ENCODE measurements at places on chromosomes 1 and 21.

DNA sequence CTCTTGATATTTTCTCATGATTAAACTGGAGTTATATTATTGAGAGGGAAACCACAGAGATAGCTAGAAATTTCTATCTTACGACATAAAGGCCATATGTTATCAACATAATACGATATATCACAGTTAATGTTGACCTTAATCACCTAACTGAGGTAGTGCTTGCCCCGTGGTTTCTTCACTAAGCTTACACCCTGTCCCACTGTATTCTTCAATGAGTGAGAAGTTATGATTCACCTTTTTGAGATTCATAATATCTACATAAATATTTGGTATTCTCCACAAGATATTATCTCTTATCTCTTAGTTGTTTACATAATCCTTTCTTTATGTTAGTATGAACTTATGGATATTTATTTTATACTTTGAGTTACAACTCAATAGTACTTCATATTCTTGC, 1714.1 kb downstream of the BRINP3 start:
- DNase-seq = no peak

DNA sequence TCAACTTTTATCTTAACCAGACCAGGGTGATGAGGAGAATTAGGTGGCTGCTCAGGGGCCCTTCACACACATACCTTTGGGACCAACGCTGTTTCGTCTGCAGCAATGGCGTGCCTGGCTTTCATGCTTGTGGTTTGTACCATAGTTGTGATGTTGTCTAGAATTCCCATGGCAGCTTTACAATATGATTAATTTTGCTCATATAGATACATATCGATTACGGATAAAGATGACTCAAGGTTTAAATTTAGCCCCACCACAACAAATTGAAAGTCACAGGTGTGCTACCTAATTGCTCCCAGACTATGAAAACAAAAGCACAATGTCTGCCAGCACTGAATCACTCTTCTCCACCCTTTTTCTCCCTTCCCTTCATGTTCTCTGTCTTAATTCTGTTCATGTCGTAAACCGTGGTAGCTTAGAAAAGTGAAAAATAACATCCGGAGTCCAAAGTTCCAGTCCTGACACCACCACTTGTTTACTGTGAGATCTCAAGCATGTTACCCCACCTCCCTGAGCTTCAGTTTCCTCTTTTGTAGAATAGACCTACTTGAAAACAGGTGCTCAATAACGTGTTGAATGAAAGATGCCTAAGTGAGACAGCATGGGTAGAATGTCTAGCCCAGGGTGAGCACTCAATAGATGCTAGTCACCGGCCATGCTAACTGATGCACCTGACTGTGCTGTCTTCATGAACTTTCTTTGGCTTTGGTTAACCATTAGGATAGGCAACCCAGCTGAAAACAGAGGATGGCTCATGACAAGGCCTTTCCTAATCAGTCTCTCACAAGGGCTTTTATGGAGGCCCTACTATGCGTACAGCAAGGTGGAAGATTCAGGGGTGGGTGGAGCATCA, 22.1 kb upstream of the JUN start:
- DNase-seq = no peak

- DNase-seq = no peak
These were observed 179.6 kb downstream of the DHRS3 start for GRCh38 chr1:12438349-12438924.

GRCh38 chr21:45542667-45543370, 579 bp upstream of the SLC19A1 start:
- peak; percentile 20 for DNase-seq

DNA sequence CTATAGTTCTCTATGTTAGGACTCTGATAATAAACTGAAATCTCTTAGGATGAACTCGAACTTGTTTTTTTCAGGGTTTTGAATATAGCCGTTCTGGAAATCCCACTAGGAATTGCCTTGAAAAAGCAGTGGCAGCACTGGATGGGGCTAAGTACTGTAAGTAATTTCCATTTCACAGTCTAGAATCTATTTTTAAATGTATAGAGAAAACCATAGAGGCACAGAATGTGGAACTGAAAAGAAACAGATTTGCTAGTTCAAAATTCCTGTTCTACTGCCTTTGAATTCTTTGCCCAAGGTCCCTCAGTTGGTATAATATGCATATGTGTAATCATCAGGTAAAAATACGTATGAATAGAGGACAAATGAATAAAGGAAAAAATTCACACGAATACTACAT, 4.8 kb downstream of the CTH start:
- DNase-seq = no peak

GRCh38 chr1:21175324-21175669, 1.4 kb downstream of the EIF4G3 start:
- DNase-seq = no peak

- no peak for DNase-seq
These were observed 46.9 kb upstream of the GNG12 start for GRCh38 chr1:67880056-67880601.

GRCh38 chr1:203954788-203955552, 93.6 kb downstream of the SNRPE start:
- DNase-seq = no peak

- DNase-seq = peak; percentile 77
These were observed 132.8 kb downstream of the CASZ1 start for GRCh38 chr1:10663678-10664035.

DNA sequence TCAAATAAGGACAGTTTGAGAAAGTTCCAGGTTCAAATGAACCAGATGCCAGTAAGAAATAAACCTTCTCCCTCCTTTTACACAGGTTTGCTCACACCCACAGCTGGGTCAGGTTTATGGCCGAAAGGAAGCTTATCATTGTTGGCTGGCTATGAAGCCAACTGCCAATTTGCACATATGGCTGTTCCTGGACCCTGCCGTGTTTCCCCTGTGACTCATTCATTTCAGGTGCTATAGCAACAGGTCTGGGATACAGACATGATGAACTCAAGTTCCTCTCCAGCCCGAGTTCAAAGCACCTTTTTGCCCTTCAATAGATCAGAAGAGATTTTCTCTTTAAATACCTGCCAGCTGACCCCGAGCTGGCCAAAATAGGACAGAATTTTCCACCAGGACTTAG, 134.4 kb upstream of the SMYD2 start:
- no peak for DNase-seq

DNA sequence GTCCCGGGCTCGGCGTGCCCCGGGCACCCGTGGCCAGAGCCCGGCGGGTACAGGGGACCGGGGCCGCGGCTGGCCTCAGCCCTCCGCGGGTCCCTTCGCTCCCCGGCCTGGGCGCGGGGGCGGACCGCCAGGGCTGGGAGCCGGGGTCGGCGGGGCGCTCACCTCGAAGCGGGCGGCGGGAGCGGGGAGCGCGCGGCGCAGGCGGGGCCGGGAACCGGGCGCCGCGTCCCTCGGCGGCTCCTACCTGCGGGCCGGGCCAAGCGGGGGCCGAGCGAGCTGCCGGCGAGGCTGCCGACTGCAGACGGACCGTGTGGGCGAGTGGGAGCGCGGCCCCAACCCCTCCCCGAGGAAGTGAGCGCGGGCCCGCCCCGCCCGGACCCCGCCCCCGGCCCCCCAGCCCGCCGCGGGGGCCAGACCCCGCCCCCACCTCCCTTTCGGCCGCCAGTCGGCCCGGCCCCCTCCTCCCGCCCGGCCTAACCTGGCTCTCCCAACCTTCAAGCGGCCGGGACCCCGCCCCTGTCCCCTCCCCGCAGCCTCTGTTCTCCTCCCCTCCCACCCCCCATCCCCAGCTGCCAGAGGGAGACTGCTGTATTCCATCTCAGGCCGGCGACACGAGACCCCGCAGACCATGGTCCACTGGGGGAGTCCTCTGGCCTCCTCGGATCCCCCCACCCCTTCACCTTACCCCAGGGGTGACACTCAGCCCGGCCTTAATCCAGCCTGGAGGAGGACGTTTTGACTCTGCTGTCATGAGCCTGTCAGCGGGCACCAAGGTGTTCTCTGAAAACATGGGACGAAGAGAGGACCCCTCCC, at the start of gene FHL3:
TSS of gene FHL3 (minus strand) at position 320 of the 813 bp plus-strand sequence. CDS start 6,102 bp downstream, outside the sequence.
- DNase-seq = no peak

DNA sequence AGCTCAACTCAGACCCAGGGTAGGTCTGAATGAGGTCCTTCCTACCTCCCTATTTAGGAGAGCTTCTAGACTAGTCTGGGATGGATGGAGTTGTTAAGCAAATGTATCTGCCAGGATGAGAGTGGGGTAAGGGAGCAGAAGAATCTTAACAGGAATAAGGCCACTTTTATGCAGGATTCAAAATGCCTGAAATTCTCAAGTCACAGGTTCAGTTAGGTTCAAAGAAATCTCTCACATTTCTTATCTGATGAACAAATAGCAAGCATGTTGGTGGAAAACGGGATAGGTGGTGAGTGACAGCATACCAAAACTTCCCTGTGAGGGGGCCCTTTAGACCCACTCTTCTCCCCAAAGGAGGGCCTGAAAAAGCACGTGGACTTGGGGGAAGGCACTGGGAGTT, 3.0 kb downstream of the SLAMF9 start:
- no peak for DNase-seq

DNA sequence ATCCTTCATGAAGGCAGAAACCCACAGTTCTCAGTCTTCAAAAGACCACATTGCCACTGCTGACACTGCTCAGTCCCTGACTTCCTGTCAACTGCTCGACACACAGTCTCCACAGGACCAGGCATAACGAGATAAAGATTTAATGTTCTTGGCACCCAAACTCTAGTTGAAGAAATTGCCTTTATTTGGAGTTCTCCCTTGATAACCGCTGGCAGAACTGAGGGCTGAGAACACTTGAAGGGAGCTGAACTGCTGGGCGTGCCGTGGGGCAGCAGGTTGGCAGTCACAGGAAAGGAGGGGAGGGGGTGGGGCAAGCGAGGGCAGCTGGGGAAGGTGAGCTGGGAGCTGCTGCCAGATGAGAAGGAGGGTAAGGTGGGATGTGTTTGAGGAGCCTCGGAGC, 15.9 kb downstream of the HENMT1 start:
- DNase-seq = no peak

DNA sequence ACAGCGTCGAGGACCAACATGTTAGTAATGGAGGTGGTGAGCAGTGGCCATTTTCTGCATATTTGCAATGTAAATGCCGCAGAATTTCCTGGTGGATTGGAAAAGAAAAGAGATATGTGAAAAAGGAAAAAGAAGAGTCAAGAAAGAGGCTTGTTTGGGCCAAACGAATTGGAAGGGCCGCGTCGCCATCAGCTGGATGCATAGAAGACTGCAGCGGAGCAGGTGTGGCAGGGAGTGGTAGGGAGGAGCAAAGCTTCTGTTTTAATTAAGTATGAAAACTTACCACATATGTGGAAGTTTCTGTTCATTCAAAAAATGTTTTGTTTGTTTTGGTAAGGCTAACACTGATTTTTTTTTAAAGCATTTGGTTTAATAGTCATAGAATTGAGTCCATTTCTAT, 690.7 kb downstream of the NCAM2 start:
- DNase-seq = peak; percentile 7

Measured in ELF-1 (cell line).